ENCODE measurements at places on chromosomes 2 and 18. TPM values are rescaled to one million over a fixed set of nuclear protein-coding genes. Genes with fewer than 3 reads are reported as not detected.

- no peak for DNase-seq
These were observed 8.7 kb upstream of the GPR155 start for GRCh38 chr2:174495365-174496012.

DNA sequence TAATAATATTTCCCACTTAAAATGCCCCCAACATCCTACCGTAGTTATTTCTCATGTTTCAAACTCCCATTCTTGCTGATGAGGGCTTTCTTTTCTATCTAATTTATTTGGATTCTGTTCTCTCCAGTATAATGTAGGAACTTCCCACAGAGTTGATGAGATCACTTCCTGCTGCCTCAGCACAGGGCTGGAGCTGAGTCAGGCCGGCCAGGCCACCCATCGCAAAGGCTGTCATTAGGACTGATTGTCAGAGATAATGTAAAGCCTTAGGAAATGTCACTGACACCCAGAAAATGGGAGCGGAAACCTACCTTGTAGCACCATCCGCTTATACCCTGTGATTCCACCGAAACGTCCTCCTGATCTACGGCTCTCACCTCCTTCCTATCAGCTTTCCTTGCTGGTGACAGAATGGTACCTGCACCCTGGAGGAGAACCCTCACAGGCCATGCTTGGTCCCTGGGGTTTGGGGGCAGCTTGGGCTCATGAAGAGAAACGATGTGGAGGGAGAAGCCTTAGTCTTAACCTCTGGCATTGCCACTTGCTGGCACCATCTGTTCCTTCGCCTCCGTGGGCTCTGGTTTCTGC lies 672.8 kb upstream of the ID2 start:
- no peak for DNase-seq

- DNase-seq: peak; percentile 23
These were observed 82.3 kb downstream of the ARHGAP28 start for GRCh38 chr18:6811816-6812215.

DNA sequence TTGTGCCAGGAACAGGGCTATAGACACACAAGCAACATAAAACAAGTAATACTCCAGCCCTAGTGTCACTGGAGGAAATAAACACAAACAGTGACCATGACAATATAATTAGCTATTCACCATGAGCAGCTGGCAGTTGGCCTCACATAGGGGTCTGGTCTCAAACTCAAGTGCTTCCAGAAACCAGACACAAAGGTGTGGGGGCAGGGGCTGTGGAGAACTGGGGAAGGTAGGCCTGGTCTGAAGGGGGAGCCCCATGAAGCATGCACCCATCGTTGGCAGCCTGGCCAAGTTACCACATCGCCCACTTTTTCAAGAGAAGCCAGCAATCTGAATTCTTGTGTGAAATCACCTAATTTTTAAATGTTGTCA lies 49.5 kb upstream of the SP3 start:
- DNase-seq: no peak

Gene SERPINB3
- total RNA-seq: not detected

DNA sequence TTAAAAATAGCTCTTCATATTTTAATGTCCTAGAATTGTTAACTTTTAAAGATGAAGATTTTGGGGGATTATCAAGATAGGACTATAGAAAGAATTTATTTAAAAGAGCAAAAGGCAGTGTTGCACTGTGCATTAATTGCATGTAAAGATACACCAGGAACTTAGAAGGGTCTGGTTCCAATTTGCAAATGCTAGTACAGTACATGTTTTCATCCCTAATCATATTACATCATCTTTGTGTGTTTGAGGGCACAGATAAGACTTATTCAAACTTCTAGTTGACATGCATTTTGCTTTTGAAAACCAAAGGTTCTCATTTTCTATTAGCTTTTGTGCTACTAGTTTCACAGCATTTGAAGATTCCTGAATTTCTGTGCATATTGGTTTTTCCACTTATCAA lies 231.7 kb upstream of the LYPD1 start:
- no peak for DNase-seq

Gene LTBP1
- 22.1 TPM for total RNA-seq

DNA sequence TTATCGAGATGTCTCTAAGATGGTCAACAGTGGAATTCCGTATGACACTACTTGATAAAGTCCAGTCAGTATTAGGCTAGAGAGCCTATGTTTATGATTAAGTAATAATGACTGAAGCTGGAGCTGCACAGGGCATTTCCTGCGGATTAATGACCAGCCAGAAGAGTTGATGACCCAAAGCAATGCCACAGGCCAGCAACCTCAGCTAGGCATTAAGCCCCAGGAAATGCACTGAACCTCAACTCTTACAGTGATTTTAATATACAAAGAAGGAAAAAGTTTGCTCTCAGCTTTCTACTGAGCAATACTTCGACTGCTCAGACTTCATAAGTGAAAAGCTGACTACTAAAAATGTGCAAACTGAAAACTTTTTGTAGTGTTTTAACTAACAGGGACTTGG lies 3.9 kb downstream of the KCTD1 start:
- DNase-seq: no peak

Gene CRYBA2
- not detected for total RNA-seq

- DNase-seq: peak; percentile 73
These were observed 91.7 kb downstream of the KLF7 start for GRCh38 chr2:207073801-207074678.

DNA sequence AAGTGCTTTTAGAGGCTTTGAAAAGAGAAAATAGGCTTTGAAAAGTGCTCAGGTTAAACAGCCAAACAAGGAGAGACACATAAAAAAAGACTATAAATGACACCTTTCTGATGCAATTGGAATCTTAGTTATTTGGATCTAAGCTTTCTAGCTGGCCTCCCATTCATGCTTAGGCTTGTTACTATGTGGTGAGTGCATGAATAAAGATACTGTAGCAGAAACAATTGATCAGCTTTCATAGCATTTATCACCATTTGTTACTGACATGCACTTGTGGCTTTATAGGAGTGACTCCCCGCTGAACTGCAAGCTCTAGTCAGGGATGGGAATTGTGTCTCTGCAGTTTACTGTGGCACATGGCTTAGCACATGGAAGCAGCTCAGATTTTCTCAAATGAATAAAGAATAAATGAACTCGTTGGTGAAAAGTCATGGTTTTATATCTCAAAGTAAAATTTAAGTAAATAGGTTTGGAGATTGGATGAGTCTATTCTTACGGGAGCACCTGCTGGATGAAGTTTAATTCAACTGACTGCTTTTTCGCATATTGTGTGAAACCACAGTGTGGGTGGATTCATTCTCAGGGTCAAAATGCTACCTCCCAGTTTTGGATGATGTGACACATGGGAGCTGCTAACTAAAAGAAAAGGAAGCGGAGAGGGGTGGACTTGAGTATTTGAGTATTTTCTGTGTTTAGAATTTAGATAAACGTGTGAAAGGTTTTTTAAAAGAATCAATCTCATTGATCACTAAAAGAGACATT lies 91.1 kb upstream of the NOL4 start:
- no peak for DNase-seq

DNA sequence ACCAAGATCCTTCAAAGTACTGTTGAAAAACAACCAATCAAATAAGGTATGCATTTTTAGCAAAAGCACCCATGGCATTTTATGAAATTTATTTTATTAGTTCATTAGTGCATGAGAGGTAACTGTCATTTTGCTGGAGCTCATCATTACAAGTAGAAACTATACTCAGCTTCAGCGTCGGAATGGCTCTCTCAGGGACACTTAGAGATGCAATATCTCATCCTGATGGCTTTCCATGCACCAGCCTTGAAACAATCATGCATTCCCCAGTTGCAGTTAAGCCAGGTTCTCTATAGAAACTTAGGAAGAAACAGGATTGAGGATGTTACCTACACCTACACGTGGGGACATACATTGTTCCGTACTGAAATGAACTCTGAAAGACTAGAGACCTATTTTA lies 219.5 kb downstream of the GALR1 start:
- DNase-seq: no peak

DNA sequence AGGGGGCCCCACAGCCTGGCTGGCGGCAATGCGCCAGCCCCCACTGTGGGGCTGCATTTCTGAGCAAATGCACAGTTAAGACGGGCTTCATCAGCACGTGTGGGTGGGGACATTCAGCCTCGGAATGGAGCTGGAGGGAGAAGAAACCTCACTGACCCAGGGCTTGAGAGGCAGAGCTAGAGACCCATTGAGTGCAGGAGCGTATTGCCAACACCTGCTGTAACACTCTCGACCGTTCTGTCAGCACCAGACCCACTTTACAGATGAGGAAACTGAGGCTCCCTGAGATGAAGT lies 200.9 kb upstream of the RAB6C start:
- no peak for DNase-seq
